CD8-positive, alpha-beta memory T cell (primary cell): ENCODE measurements at places on chromosomes 6 and 20.
A peak's percentile ranks its signal among the peaks of the same experiment; 100 is the strongest.

DNA sequence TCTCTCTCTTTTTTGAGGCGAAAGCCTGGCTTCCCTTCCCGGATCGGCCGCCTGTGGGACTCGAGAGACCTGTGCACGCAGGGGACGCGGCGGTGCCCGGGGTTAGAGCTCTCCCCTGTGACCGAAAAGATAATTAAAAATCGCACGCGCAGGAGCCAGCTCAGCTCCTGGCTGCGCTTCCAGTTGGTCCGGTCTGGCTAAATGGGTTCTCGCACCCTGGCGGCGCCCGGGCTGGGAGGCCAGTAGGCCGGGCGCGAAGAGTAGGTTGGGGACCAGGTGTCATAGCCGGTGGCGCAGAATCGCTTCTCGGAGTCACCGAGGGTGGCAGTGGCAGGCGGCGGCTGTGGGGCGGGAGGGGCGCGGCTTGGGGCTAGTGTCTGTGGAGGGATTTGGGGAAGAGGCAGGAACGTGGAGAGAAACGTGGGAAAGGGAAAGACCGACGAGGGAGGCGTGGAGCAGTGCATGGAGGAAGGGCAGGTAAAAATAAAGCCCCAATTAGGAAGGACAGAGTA is 41.9 kb upstream of the SUPT3H start:
- DNase-seq: peak; percentile 49

- DNase-seq: no peak
Observed at GRCh38 chr6:13404228-13404891, 76.0 kb upstream of the TBC1D7 start.

- peak; percentile 18 for DNase-seq
Observed at GRCh38 chr6:31265926-31266325, 6.0 kb downstream of the HLA-C start.

- no peak for DNase-seq
Observed at GRCh38 chr6:111685058-111685457, 79.4 kb upstream of the TRAF3IP2 start.
